ENCODE measurements at places on chromosomes 1 and 21.

DNA sequence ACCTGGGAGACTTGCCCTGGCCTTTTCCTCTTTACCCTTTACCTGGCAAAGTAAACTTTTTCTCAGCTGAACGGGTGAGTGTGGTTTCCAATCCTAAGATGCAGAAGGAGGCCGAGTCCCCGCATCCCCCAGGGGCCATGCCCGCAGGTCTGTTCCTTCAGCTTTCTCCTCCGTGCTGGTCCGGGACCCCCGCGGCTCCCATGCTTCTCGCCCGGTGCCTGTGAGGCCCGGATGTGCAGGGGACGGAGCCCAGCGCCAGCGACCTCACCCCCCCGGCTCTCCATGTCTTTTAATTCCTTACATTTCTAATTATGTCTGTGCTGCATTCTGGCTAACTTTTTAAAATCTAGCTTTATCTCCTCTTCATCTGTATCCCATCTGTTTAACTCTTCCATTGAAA, 21.5 kb upstream of the SCYL3 start:
- no peak for DNase-seq

- no peak for DNase-seq
These were observed 48.1 kb downstream of the LHX4 start for GRCh38 chr1:180278194-180278515.

DNA sequence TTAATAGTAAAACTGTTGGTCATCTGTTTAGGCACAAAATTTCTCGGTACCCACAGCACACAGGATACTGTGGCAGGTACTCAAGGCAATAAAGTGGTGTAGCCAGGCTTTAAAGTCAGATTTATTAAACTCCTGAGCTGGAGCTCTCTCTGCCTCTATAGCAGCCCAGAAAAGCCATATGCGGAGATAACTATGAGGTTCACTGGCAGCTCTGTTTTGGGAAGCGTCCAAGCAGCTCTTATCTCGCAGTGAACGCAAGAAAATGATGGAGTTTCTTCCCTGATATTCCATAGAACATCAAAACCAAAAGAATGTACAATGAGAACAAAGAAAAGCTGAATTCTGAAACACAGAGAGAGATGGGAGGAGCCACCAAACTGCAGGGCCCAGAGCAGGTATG, 248.3 kb downstream of the C1orf94 start:
- DNase-seq: no peak

DNA sequence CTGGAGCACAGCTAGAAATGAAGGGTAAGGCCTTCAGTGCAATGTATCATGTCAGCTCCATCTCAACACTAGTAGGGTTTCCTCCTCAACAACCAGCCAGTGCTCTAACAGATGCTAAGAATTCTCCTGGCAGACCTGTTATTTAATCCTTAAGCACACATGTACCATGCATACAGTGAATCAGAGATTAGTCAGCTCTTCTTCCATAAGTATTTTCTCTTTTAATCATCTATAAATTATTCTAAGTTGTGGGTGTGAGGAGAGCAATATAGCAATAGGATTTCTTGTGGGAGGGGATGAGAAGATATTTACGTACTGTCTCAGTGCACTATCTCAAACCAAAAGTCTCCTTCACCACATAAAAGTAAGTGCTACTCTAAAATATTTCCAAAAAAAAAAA, 95.3 kb downstream of the COP1 start:
- DNase-seq: peak; percentile 39

DNA sequence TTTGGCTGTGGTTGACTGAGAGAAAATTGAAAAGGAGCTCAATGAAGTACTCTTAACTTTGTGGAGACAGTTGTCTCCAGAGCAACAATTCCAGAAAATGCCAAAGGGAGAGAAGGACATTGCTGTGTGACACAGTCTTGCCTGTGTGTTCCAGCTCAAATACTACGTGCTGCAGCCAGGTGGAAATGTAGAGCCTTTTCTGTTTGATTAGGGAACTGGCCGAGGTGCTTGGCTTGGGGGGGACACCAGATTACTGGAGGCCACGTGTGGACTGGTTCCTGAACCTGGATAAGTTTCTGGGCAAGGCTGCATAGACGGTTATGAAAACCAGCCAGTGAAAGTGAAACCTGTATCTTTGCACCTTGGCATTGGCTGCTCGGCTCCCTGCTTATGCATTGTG, 217.9 kb downstream of the CTH start:
- no peak for DNase-seq

- peak; percentile 87 for DNase-seq
These were observed 234.3 kb upstream of the ADAMTS5 start for GRCh38 chr21:27201197-27201596.

DNA sequence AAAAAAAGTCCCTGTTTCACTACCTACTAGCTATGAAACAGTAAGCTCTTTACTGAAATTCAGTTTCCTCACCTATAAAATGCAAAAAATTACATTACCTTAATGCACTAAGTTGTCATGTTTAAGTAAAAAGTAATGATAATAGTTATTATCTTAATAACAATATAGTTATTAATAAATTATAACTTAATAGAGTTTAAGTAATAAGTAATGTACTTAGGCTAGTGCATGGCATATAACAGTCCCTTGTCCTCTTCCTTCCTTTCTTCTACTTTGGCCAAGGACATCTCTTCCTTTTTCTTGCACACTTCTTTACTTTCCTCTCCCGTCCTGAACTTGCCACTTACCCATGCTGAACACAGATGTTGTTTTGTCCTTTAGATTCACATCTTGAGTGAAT, 9.0 kb downstream of the TMEM200B start:
- no peak for DNase-seq

GRCh38 chr1:214958486-214958885, 124.1 kb upstream of the KCNK2 start:
- peak; percentile 45 for DNase-seq

GRCh38 chr1:204859861-204860267, 10.8 kb upstream of the NFASC start:
- DNase-seq: no peak

DNA sequence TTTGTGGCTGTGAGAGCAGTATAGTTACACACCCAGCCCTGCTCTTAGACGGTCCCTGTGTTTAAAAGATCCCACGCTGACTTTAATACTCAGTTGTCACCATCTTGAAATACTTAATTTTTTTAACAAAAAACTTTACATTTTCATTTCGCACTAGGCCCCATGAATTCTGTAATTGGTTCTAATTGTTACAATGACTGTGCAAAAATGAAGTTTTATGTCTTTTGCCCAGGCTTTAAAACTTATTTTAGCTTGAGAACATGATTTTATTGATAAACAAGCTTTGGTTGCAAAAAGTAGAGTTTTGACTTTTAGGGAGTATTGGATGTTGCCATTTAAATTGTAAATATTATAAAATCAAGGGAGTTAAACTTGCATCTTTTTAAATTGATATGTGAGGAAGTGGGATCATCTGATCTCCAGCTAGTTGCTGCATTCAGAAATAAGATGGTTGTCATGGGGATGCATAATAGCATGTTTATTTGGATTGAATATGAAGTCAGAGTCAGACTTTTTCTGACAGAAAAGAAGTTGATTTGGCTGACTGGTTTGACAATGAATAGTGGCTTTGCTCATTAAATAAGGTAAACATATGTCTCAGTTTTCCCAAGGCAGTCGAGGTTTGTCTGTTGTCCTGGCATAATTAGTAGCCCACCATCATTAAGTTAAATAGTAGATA, 23.0 kb upstream of the CRP start:
- no peak for DNase-seq
